ENCODE measurements at places on chromosomes 3 and 15.
A peak's percentile ranks its signal among the peaks of the same experiment; 100 is the strongest.

- no peak for DNase-seq
These were observed 12.4 kb downstream of the SNX33 start for GRCh38 chr15:75659928-75660645.

- DNase-seq: no peak
These were observed 34.6 kb downstream of the RLBP1 start for GRCh38 chr15:89186803-89187202.

- DNase-seq: no peak
These were observed 165.0 kb downstream of the SUCNR1 start for GRCh38 chr3:152038490-152038889.

- no peak for DNase-seq
These were observed 68.2 kb upstream of the GSK3B start for GRCh38 chr3:120162400-120162799.

GRCh38 chr3:22713936-22714335 lies 489.2 kb upstream of the UBE2E2 start:
- no peak for DNase-seq

DNA sequence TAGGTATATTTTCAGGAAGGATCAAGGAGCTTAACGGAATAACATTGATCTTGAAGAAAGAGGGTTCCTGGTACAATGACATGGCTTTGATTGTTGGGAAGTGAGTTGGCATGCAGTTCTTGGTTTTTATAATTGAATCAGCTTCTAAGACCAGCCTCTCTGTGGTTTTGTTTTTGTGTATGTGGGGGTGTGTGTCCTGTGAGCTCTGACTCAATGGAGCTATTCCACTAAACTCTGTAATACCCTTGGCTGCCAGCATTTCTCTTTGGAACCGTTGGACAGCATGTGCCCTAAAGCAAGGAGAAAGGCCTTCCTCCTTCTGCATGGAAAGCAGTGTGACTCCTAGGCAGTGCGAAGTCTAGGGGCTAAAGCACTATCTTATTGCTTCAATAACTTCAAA lies 124.8 kb downstream of the EDEM1 start:
- no peak for DNase-seq

- DNase-seq: no peak
These were observed 130.1 kb upstream of the PRICKLE2 start for GRCh38 chr3:64355401-64355807.

DNA sequence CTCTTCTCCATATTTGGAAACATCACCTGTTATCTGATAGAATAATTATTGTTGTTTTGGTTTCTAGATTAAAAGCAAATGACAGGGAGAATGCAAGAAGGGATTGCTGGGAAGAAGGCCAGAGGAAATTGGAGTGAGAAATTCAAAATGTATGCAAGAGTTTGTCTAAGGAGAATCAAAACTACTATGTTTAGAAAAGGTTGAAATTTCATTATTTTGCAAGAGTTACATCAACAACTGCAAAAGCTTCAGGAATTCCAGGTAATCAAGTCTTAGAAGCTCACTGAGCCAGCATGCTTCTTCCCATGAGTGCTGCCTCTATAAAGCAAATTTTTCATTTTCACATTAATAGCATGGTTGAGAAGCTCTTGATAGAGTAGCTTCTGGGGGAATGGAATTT lies 177.2 kb upstream of the GBE1 start:
- DNase-seq: no peak

- DNase-seq: peak; percentile 63
These were observed 39.5 kb upstream of the CHRNB4 start for GRCh38 chr15:78680431-78681075.

DNA sequence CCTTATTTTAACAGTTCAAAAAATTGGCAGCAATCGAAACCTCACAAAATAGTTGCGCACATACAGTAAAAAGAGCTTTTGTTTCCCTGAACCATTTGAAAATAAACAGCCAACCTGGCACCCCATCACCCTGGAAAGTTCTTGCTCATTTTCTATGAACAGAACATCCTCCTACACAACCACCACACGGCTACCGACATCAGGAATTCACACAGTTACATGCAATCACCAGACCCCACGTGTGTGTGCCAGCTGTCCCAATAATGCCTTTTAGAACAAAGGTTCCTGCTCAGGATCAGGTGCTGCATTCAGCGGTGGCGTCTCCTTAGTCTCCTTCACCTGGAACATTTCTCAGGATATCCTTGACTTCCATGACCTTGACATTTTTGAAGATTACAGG lies 186.5 kb downstream of the KLF13 start:
- DNase-seq: no peak

GRCh38 chr15:43433661-43434303 lies 59.2 kb downstream of the TP53BP1 start:
- no peak for DNase-seq

GRCh38 chr3:25035526-25035925 lies 392.5 kb upstream of the RARB start:
- no peak for DNase-seq

DNA sequence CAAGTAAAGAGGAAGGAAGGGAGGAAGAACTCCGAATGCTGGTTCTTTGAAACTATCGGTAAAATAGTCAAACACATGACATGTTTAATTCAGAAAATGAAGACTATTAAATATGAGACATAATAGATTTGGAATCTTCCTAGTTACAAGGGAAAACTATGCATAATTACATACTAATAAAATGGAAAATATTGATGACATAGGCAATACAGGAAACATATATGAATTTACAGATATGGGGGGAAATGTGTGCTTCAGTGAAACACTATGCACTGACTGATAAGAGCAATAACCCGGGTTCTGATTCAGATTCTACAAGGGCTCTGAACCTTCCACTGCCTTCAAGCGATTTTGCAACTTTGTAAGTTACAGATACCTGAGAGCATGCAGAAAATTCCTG lies 185.9 kb downstream of the PDE8A start:
- no peak for DNase-seq

DNA sequence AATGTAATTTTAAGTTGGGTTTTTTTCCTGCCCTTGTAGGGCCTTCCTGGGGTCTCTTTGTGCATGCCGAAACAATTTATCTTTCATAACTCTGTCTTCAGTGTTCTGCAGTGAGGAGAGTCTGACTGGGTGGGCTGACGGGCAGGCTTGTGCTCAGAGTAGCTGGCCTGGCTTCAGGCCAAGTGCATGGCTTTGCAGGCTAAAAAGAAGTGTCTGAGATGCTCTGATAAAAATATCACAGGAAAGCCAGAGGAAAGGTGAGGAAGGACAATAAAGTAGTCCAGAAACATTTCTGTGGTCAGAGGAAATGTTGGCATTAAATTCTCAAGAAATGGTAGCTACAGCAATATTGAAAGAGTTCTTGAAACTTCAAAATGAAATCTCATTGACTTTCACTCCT lies 25.5 kb downstream of the ST3GAL6 start:
- DNase-seq: no peak

Data from left forelimb (tissue), 1 donor.